ENCODE measurements at places on chromosomes 12 and 14. TPM values are rescaled to one million over a fixed set of nuclear protein-coding genes. Genes with fewer than 3 reads are reported as not detected.

Gene NOVA1
- total RNA-seq, result under 0.01 TPM

- DNase-seq, result no peak
Measured at GRCh38 chr14:50402965-50403364, 6.3 kb upstream of the CDKL1 start.

GRCh38 chr14:58954901-58955861 is 233.3 kb upstream of the DAAM1 start:
- DNase-seq, result no peak

- DNase-seq, result peak; percentile 62
Measured at GRCh38 chr12:26028953-26029735, 70.7 kb downstream of the RASSF8 start.

DNA sequence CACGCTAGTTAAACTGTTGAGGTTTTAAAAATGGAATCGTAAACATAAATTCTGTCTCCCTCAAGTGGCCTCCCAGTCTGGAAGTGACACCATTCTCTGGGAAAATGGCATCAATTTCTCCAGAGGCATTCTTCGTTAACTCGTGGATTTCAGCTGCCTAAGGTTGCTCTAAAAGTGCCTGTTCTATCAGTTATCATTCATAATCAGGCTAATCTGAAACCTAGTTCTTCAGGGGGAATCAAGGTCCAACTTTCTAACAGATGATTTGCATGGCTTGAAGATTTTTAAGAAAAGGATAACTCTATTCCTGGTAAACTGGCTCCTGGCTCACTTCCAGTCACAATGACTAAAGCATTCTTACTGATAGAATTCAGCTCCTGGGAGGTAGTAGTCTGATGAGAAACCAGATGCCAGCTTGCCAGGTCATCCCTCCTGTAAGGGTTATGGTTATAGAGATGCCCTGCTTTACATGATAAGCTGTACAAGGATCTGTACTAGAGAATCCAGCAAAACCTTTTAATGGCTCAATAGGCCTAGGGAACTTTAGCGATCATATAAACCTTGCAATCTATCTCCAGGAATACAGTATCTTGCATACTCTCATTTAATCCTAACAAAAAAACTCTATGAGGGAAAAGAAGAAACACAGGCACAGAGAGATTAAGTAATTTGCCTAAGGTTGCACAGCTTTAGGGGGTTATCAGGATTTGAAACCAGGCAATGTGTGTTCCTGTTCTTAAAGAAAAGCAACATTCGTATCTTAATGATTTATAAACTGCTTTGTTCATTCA is 1.5 kb downstream of the L3HYPDH start:
- no peak for DNase-seq

Gene P2RX7
- total RNA-seq, result 3.9 TPM

Measured in dermis microvascular lymphatic vessel endothelial cell (primary cell).